Stimulated activated CD4-positive, alpha-beta T cell treated with anti-CD3 and anti-CD28 coated beads, Interleukin-1b, Interleukin-23, amount 100 ng/mL, for 48 hours (primary cell): ENCODE measurements at places on chromosomes 2 and 18.

DNA sequence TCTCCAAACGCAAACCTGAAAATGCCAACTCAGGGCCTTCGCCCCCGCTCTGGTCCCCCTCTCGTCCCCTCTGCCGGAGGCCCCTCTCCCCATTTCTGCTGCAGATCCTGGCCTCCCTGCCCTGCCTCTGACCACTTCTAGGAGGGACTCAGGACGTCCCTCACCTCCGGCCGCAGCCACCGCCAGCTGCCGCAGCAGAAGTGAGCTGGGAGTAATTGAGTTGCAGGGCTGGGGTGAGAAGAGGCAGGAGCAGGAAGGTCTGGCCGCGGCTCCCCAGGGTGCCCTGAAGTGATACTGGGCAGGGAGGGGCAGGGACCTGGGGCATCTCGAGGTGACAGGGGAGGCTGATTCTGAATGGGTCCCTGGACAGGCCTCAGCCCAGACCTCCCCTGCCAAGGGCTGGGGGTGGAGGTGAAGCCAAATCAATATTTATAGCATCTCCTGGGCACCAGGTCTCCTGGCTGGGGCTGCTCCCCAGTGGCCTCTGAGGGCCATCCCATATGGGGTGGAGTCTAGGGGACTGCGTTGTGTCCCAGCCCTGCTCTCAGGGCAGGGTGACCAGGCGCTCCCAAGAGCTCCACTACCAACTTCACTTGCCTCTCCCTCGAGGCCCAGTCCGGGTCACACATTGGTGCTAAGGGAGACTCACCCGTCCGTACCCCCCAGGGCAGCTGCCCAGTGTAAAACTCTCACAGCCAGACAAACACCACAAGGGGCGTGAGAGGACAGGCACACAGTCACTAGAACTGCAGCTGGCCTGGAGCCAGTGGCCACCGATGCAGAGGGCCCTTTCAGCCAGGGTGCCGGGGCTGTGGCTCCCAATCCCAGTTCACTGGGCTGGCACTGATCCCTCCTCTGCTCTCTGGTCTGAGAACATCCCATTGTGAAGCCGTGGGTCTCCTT lies 33.0 kb downstream of the KCNIP3 start:
- no peak for DNase-seq

DNA sequence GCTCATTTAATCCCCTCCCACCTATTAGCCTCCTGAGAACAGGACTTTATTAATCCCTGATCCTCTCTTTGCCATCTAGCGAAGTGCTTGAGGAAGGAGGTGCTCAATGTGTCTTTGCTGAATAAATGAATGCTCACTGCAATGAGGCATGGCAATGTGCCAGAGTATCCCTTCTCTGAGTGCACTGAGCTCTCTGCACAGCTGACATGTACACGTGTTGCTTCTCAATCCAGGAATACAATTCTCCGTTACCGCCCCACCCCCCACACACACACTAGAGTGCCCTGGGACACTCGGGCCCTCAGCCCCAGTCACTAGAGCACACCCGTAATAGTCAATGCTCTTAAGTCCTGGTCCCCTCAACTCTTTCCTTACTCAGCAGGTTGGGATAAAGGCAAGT lies 41.4 kb downstream of the FAM178B start:
- DNase-seq: no peak

DNA sequence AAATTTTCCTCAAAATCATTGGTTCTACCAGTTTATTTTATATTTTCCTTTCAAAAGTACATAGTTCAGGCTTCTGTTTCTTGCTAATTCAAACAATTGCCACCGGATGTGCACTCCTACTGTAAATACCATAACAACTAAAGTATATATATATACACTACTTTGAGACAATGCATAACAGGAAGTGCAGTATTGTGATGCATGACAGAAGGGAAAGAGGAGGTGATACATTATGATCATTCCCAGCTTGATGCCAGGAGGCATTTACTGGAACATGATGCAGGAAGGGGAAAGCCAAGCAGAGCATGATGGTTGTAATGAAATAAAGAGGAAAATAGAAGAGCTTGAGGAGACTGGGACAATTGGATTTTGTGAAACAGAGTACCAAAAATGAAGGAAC lies 215.2 kb upstream of the NT5C1B start:
- DNase-seq: no peak

GRCh38 chr18:45825258-45826044 lies at the start of gene SIGLEC15:
SIGLEC15 (plus strand) TSS chr18:45825675; CDS start chr18:45825729, 54 bp downstream.
- no peak for DNase-seq

DNA sequence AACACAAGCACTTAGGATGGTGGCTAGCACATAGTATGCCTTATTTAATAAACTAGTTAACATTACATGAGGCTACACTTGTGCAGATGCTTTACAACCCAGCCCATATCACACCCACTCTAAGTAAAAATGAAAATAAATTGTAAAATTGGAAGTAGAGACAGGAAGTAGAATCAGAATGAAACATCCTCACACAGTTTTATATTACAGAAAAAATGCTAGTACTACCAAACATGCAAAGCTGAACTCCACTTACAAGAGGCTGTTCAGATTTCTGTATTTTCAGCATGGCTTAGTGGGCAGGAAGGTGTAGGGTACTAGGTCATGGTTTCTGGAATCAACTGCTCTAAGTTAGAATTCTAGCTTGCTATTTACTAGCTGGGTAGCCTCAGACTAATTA lies 18.2 kb upstream of the CRIM1 start:
- no peak for DNase-seq

DNA sequence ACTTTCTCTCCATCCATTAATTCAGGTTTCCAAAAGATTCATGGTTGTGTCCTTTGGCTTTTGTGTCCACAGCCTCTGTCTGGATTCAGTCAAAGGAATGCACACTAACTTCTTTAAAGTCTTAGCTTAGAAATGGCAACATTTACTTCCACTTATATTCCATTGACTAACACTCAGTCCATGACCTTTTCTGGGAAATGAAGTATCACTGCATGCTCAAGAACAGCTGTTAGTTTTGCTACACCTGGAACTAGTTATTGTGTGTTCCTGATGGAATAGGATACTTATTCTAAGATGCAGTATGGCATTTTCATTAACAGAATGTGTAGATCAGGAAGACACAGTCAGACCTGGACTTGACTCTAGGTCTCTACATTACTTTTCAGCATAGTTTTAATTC lies 88.8 kb downstream of the KYNU start:
- no peak for DNase-seq

- no peak for DNase-seq
These were observed 36.3 kb downstream of the SMAD2 start for GRCh38 chr18:47893939-47894699.

DNA sequence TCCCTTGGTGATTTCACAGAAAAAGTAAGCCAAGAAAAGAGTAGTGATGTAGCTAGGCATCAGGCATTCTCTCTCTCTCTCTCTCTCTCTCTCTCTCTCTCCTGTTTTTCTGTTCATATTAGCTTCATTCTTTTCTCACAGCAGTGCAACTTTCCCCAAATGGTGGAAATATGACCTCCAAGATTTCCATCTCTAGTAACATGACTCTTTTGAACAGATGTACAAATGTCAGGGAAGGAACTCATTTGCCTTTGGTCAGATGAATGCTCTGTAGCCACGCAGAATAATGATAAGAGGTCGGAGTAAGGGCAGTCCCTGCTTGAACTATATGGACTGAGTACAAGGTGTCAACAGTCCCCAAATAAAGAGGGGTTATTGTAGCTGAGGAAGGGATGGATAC lies 316.2 kb downstream of the GALNT13 start:
- DNase-seq: no peak

DNA sequence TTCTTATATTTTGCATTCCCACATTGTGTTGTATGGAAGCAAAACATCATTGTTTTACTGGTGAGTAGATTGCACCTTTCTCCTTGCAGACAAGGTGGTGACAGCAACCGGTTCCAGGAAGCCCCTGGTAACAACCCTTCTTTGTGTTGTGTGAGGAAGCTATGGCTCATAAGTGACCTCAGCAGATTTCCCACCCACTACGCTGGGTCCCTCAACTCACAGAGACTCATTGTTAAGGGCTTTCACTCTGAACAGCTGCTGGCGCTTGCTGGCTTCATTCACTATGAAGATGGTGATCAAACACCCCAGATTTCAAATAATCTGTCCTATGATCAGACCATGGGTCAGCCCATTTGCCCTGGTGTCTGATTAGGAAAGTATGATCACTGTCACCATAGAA lies 53.4 kb downstream of the WIPF1 start:
- peak; percentile 45 for DNase-seq

GRCh38 chr18:36440614-36441013 lies 143.1 kb downstream of the FHOD3 start:
- DNase-seq: no peak

GRCh38 chr2:223837287-223838061 lies at the start of gene AP1S3:
AP1S3 (minus strand) TSS chr2:223837582; CDS start chr2:223837450, 132 bp downstream.
- peak; percentile 75 for DNase-seq

- no peak for DNase-seq
These were observed at the start of gene ST8SIA3 for GRCh38 chr18:57352271-57352701. ST8SIA3 (plus strand) TSS chr18:57352557; CDS start chr18:57352847, 290 bp downstream.

DNA sequence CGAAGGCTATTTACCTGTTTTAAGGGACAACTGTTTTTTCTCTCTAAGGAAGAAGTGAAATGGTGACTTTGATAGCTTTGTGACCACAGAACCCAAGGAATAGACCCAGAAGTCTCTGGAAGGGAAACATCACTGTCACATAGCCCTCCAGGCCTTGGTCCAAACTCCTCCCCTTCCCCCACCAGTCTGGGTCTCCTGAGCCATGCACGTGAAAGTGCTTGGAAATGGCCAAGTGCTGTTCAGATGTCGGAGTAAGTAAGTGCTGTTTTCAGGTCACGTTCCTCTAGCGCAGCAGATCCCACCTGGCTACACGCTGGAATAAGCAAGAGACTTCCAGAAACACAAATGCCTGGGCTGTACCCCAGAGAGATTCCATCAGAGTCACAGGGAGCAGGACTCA lies 73.0 kb upstream of the AFF3 start:
- DNase-seq: no peak

- no peak for DNase-seq
These were observed 512.5 kb downstream of the RNF144A start for GRCh38 chr2:7429733-7430132.

- DNase-seq: no peak
These were observed 217.2 kb downstream of the LDLRAD4 start for GRCh38 chr18:13435586-13436333.

- DNase-seq: no peak
These were observed 328.2 kb downstream of the SETBP1 start for GRCh38 chr18:45008694-45009413.

DNA sequence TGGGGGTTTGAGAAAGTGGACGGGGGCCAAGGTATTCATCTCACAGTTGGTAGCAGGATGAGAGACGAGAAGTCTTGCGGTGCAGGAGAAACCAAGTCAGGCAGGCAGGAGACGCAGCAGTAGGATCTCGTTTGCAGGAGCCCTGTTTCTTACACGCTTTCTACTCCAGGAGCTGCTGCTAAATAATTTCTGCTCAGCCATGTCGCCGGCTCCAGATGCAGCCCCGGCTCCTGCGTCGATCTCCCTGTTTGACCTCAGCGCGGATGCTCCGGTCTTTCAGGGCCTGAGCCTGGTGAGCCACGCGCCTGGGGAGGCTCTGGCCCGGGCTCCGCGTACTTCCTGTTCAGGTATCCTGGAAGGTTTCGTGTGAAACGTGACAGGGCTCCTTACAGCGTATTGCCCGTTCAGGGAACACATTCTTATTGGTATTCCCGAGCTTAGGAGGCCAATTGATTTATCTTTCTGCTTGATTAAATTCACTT lies 494 bp downstream of the ANKZF1 start:
- peak; percentile 67 for DNase-seq

- no peak for DNase-seq
These were observed 64.0 kb downstream of the BOD1L2 start for GRCh38 chr18:57210716-57211411.

DNA sequence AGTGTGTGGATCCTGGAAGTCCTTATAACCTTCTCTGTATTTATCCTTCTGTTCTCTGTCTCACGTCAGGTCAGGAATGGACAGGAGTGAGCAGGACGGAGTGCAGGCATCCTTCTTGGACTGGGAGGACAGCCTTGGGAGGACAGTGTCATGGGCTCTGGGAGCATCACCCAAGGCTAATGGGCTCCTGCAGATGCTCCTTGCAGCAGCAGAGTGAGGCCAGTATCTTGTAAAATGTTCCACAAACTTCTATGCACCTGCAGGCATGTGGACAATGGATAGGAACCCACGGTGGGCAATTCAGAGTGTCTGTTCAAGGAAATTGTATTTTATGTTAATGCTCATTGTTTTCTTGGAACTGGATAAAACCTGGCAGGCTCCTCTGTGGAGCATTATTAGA lies 176.2 kb downstream of the RNF144A start:
- DNase-seq: no peak

DNA sequence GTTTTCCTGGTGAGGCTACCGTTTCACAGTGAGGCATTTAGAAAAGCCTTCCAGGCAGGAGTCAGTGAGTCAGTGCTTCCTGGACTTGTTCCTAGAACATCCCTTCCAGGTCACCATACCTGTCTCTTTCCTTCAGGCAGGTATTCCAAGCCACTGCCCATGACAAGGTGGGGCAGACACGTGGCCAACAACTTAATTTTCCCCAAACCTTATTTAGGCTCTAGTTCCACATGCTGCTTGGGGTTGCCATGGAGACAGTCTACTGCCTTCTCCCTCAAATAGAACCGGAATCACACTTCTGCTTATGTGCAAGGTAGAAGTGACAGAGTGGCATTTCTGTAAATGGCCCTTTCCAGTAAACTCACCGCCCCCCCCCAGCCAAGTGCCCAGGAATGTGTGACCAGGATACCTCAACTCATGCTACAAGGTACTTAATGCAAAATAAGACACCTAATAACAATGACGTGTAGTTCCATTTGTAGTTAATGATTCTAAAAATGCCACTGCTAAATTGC lies 258.3 kb downstream of the PRKCE start:
- no peak for DNase-seq

DNA sequence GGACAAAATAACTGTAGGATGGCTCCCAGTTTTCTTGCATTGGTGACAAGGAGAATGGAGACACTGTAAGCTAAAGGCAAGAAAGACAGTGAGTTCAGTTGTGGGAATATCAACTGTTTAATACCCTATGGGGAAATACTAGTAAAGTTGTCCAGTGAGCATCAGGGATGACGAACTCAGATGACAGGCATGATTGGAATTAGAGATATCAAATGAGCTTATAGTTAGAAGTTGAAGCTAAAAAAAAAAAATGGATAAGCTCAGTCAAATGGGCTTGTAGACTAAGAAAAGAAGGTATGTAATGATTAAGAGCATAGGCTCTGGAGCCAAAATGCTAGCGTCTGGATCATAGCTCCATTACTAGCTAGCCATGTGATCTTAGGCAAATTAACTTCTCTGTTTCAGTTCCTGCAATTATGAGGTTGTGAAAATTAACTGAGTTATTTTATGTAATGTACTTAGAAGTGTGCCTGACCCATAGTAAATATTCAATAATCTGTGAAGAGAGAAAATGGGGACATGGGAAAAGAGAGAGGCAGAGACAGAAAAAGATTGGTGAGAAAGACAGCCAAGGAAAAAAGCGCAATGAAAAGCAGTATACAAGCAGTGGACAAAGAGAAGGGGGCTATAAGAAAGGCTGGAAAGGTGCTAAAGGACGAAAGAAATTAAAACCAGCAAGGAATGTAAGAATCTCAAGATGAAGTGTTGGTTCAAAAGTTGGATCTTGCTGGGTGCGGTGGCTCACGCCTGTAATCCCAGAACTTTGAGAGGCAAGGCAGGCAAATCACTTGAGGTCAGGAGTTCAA lies 95.7 kb upstream of the SLC39A10 start:
- DNase-seq: no peak
